ENCODE measurements at places on chromosomes 2 and 18. TPM values are rescaled to one million over a fixed set of nuclear protein-coding genes. Genes with fewer than 3 reads are reported as not detected.

- no peak for DNase-seq
- H3K36me3 ChIP-seq = no peaks in the 10 kb centered on the region
- H3K4me1 ChIP-seq = no peaks in the 10 kb centered on the region
- no peak overlapping the region for H3K4me3 ChIP-seq
- no peak overlapping the region for H3K27ac ChIP-seq
- H3K27me3 ChIP-seq = no peaks in the 10 kb centered on the region
Measured at GRCh38 chr18:75799449-75800330, 372.2 kb upstream of the SMIM21 start.

Gene C2orf72
- total RNA-seq = 2.4 TPM

- H3K27ac ChIP-seq = no peak overlapping the region
- H3K36me3 ChIP-seq = peaks cover 11% of the 10 kb centered on the region
- no peaks in the 10 kb centered on the region for H3K27me3 ChIP-seq
- no peaks in the 10 kb centered on the region for H3K4me1 ChIP-seq
Measured at GRCh38 chr2:120134263-120134662, 88.9 kb downstream of the TMEM185B start.

DNA sequence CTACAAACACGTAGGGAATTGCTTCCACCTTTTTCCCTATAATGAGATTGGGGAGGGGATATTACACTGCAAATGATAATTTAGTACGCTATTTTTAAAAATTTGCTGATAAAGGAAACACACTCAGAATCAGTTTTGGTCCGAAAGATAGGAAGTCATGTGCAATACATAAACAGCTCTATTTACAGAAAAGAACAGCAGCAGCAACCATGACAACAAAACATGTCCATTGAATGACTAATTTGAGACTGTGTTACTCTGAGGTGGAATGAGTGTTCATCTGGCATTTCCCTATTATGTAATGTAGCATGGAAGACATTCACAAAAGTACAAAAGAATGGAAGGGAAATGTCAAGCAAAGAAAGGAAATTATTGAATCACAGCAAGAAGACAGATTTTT lies 337.2 kb downstream of the NBAS start:
- H3K4me3 ChIP-seq = no peak overlapping the region
- H3K27me3 ChIP-seq = no peaks in the 10 kb centered on the region

DNA sequence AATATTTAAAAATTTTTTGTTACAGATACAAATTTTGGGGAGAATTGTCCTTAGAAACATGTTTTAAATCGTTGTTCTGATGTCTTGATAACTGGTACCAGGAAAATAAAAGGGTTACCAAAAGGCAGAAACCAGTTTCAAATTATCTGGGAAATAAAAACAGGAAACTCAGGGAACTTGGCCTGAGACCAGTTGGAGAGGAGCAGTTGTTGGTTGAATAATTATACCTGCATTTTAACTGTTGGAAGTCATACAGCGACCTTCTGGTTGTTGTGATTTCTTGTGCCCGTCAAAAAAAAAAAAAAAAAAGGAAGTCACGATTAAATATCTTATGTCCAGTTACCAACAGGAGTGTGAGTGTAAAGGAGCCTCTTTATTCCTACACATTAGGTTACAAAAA lies 51.8 kb downstream of the CRIM1 start:
- no peaks in the 10 kb centered on the region for H3K27me3 ChIP-seq
- H3K4me3 ChIP-seq = no peak overlapping the region
- peak overlapping the region; percentile 83 for H3K27ac ChIP-seq
- H3K36me3 ChIP-seq = no peaks in the 10 kb centered on the region
- peaks cover 38% of the 10 kb centered on the region for H3K4me1 ChIP-seq
- no peak for DNase-seq

Gene CXCR4
- 32.6 TPM for total RNA-seq

DNA sequence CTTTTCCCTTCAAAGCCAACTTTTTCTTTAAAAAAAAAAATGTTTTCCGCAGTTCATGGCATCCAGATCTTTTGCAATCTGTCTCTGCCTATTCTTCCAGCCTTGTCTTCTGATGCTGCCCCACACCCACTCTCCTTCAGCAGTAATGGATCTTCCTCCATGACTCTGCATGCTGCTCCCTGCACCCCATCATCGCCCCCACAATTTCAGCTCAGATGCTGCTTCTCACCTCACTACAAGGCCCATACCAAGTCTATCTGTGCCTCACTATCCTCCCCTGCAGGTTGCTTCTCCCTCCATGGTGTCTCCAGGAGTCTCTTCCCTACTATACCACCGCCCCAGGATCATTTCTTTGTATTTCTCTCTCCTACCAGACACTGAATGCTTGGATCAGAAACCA lies 260.6 kb downstream of the ANAPC1 start:
- no peaks in the 10 kb centered on the region for H3K4me1 ChIP-seq
- DNase-seq = no peak
- H3K27me3 ChIP-seq = no peaks in the 10 kb centered on the region

Measured in neural progenitor cell (in vitro differentiated cells).